ENCODE measurements at places on chromosomes 6 and 20.
A peak's percentile ranks its signal among the peaks of the same experiment; 100 is the strongest.

- DNase-seq: no peak
These were observed 54.3 kb upstream of the TCF21 start for GRCh38 chr6:133834472-133835170.

DNA sequence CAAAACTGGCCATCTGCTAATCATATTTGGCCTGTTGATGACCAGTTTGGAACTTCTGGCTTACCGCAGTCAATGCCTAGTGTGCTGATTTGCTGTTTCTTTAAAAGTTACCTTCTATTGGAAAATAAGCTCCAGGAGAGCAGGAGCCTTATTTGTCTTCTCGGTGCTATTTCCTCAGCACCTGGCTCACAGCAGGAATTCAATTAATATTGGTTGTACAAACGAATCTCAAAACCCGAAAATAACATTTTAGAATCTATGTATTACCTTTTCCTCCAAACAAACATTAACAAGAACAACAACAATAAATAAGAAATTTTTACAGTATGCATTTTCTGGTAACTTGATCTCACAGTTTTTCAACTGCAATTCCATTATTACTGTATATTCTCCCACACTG is 1080.7 kb upstream of the MAP3K7 start:
- no peak for DNase-seq

DNA sequence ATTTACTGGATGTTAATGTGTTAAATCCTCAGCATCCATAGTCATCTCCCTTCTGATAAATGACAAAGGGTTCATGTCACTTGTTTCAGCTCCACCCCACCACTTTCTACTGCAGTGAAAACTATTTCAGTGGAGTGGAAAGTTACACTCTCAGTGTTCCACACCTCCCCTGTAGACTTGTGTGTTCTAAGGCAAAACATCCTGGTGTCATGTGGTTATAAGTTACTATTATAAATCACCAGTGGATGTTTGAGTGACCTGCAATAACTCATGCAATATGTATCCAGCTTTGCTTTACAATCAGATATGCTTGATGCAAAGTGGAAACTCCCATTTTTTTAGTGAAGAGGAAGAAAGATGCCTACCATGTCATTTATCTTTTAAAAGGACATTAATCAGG is 82.1 kb upstream of the LTV1 start:
- no peak for DNase-seq

DNA sequence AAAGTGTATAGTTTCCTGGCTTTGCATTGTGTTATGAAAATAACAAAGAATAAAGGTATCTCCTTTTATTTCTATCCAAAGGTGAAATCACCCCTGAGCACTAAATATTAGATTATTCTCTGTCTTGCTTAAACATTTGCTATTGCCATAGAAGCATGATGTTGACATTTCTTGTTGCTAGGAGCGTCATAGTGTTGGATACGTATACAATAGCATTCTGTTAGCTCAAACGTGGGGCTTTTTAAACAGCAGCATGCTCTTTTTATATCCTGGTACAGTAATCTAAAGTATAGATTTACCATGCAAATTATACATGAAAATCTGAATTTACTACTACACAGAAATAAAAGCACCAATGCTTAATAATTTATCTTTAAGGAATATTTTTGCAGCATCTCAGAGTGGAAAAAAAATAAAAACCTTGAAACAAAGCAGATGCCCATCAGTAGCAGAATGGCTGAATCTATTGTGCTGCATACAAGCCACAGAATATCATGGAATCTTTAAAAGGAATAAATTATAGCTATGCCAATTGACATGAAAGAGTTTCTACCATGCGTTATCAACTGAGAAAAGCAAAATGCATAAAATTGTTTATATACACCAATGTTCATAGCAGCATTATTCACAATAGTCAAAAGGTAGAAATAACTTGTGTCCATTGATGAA is 9.6 kb upstream of the HSF2 start:
- no peak for DNase-seq

DNA sequence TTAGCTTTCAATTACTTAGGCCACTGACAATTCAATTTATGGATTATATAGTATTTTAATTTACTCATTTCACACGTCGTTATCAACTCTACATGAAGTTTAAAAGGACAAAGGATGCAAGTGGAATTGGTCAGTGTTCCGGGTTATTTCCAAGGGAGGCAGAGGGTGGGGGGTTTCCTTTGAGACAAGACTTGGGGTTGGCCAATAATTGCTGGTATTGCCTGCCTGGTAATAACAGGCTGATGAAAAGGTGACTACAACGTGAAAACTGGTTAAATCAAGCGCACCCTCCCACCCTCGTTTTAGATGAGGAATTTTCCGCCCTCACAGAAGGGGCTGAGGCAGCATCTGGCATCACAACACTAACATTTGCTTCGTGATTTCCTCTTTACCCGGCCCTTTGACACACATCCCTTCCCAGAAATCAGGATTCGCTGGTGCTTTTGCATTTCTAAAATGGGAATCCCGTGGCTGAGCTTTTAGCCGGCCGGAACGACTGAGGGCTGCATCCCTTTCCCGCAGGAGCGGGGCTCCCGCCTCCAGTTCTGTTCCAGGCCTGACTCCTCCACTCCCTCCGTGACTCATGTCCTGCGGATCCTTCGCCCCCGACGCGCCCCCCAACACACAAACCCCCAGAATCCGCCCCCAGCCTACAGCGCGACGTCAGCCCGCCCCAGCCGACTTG is 999 bp upstream of the PIM1 start:
- DNase-seq: no peak

GRCh38 chr6:43838276-43839036 is 68.4 kb downstream of the VEGFA start:
- DNase-seq: peak; percentile 1

GRCh38 chr20:61407561-61407960 is 155.5 kb downstream of the CDH4 start:
- DNase-seq: no peak

GRCh38 chr6:151018046-151018445 is 152.5 kb downstream of the MTHFD1L start:
- no peak for DNase-seq

DNA sequence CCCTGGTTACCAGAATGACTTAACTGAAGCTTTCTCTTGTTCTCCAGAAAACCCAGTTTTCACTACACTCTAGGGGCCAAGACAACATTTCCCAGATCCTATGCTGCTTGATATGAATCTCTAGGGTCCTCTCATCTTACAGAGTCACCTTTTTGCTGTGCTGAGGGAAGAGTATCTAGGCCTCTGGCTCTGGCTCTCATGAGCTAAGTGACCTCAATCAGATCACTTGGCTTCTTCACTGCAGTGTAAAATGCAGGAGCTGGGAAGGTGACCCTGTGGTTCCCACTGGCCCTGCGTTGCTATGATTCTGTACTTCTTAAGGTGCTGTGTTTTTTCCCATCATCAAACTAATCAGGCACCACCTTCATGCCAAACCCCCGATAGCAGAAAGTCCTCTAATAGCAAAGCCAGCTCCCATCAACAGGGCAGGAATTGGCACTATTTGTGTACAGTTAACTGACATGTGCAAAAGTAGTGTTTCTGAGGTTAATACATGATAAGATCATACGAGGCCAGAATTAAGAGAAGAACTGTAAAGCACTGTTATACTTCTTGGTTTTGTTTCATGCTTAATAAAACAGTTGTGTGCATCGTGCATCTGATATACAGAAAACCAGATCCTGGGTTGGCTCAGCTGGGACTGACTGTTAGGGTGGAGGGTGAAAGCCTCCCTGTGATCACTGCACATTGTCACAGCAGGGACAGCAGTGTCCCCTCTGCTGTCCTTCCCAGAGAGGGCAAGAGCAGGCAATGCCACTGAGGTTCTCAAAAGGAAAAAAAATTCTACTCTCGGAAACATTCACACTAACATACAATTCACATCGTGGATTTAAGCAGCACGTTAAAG is 46.7 kb downstream of the CNKSR3 start:
- no peak for DNase-seq

GRCh38 chr6:161327360-161327953 is 53.6 kb upstream of the AGPAT4 start:
- no peak for DNase-seq

DNA sequence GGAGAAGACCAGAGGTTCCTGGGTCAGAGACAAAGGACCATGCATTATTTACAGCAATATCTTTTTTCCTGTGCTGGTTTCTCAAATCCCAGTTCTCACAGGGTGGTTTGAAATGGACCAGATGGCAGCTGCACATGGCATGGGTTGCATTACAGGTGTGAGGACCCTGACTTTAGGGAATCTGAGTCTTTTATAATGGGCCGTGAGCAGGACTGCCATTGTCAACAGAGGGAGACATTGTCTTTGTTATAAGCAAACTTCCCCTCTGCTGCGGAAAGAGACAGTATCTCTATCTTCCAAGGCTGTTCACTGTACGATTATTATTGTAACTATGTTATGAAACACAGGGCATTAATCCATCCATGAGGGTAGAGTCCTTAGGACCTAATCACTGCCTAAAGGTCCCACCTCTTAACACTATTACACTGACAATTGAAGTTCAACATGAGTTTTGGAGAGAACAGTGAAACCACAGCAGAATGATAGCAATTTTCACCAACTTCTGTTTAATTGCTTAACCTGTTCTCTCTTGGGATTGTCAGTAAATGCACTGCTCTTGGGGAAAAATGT is 156.1 kb upstream of the AGPAT4 start:
- no peak for DNase-seq

DNA sequence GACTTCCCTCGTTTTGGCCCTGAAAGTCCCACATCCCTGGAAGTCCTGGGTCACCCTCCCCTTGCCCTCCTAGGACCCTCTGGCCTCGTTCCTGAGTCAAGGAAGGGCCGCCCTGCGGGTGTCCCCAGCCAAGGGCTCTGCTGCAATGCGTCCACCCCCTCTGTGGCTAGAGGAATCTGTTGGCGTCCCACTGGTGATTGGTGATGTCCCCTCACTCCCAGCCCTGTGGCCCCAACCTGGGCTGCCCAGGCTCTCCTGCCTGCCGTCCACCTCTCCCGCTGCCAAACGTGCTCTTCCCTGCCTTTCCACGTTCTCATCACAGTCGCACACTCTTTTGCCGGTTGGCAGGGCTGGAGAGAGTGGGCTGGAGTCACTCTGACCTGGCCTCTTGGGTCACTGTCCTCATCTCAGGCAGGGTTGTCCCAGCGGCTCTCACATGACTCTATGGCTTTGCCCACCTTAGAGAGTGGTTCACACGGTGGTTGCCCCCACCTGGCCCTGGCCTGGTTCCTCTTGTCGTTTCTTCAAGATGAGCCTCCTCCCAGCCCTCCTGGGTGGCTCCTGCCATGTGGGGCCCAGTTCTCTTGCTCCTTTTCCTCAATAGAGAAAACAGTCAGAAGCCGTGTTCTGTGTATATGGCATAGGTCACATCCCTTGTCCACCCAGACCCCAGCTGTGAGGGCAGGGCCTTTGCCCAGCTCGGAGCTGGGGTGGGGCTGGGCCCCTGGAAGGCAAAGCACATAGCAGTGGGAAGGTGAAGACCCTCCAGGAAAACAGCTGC is 100.9 kb downstream of the TMEM242 start:
- DNase-seq: no peak

DNA sequence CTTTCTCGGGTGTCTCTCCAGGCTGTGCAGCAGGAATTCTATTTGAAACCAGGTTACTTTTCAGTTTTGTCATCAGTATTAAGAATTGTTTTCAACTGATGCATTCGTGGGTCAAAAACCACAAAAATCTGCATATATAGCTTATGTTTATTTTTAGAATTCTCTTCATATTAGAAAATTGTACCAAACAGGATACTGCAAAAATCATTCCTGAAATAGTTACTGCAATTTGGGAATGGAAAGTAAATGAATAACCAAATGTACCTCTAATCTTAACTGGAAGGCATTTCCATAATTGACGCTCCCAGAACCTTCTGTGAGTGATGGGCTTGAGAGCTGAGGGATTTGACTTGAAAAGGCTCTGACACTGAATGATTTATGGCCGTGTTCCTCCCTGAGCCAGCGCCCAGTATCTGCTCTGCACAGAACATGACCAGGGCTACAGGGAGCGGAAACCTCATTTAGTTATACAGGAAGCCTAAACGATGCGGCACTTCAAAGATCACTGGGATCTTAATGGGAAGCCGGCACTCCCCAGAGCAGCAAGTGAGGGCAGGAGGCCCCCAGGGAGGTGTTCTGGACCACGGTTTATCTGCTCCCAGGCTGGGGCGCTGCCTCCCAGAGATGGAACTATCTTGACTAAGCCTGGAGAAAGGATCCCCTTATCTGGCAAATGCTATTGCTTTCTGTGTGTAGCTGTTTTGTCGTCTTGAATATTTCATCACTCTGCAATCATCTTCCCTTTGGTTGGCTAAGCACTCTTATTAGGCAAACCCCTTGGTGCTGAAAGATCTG is 446.0 kb downstream of the QKI start:
- no peak for DNase-seq

- no peak for DNase-seq
These were observed 33.6 kb upstream of the HSF2 start for GRCh38 chr6:122365775-122366403.

DNA sequence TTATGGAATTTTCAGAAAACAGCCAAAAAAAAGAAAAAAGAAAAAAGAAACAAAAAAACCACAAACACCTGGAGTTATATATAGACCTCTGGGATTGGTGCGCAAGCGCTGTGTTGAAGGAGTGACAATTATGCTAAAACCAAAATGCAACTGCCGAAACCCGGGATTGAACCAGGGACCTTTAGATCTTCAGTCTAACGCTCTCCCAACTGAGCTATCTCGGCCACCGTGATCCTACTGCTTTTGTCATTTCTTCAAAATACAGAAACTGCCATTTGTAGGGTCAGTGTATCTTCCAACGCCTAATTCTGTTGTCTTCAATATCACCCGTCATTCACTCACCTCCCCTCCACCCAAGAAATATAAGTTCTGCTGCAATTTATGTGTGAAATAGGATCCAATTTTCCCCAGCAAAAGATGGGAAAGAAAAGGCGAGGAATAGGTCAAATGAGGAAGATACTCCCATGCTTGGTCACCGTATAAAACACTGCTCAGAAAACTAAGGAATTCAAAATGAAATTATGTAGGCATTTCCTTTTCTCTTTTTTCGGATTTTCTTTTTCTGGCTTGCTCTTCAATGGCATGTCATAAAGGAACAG is 116.0 kb downstream of the TRIM27 start:
- no peak for DNase-seq

- no peak for DNase-seq
These were observed 33.4 kb upstream of the SCRT2 start for GRCh38 chr20:708956-709355.

GRCh38 chr6:13371421-13372072 is 43.2 kb upstream of the TBC1D7 start:
- DNase-seq: no peak

- no peak for DNase-seq
These were observed 36.0 kb downstream of the STK35 start for GRCh38 chr20:2137552-2138201.

DNA sequence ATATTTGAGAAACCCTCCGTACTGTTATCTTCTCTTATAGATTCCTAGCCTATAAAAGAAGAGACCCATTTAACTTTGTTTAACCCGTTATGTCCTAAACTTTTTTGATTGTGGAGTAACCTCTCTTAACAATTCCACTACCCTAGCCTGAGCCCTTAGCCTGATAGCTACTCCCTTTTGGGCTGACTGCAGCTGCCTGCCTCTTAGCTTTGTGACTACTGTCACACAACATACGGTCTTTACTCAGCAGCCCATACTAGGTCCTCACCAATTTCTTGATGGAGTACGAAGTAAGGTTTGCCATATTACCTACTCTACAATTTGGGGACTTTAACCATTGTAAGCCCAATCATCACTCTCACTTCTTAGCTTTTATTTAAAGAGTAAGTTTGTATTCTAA is 72.7 kb downstream of the QRSL1 start:
- no peak for DNase-seq

GRCh38 chr20:56422824-56423189 is 10.7 kb downstream of the CASS4 start:
- no peak for DNase-seq

- DNase-seq: no peak
These were observed 6.8 kb upstream of the IL17F start for GRCh38 chr6:52251113-52251512.
